ENCODE measurements at places on chromosomes 2 and 18.

DNA sequence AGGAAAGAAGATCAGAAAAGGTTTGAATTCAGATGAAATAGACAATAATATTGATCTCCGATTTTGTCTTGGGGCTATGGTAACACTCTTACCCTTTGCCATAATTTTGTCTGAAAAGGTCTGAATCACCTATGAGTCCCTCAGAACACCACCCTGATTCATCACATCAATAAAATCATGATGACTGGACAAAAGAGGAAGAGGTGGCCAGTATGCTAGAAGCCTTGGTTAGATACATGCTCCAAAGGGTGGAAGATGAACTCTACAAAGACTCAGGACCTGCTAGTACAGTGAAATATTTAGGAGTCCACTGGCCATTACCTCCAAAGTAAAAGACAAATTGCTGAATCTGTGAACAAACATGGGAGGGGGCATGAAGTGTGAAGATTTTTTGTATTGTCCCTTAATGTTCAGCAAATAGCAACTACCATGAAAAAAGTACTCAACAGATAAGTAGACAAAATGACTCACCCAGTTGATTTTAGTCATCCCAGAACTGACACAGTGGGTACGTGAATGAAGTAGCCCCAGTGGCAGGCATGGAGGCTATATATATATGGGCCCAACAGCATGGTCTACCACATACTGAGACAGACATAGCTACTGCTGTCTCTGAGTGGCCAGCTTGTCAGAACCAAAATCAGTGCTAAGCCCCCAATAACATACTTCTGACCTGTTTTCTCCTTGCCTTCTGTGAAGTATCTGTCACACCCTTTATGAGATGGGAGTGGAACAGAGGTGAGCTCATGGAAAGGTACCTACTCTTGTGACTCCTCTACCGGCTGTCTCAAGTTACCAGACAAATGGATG, 36.5 kb upstream of the GLS start:
- DNase-seq, result no peak

DNA sequence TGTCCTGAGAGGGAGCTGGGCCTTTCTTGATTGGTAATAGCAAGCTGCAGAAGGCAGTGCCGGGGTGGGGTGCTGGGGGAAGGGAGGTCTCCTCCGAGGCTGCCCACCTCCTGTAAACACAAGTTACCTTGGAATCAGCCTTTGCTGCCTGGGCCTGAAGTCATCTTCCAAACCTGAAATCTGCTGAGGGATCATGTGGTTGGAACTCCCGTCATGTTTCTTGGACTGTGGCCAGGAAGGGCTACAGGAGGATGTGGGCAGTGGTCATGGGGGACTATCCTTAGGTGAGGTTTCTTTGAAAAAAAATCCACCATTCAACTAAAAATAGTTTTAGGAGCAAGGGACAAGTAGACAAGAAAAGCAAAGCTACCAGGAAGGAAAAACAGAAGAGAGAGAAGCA, 74.2 kb downstream of the CDK15 start:
- DNase-seq, result no peak

GRCh38 chr2:117359266-117359914, 455.1 kb upstream of the DDX18 start:
- no peak for DNase-seq

- no peak for DNase-seq
Observed at GRCh38 chr2:102049756-102050443, 58.1 kb downstream of the IL1R2 start.

DNA sequence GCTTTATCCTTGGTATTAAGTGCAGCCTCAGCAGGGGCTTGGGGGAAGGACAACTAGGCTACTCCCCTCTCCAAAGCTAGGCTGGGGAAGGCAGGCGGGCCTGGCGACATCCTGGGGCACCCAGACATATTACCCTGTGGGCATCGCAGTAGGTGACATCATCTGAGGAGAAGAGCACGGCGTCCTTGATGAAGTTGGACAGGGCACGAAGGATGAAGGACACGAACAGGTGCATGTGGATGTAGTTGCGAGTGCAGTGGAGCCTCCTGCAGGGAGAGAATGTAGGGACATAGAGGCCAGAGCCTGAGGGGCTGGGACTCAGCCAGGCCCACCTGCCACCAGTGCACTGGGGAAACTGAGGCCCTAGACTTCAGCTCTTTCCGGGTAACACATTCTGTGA, 32.3 kb downstream of the TMEM37 start:
- no peak for DNase-seq

DNA sequence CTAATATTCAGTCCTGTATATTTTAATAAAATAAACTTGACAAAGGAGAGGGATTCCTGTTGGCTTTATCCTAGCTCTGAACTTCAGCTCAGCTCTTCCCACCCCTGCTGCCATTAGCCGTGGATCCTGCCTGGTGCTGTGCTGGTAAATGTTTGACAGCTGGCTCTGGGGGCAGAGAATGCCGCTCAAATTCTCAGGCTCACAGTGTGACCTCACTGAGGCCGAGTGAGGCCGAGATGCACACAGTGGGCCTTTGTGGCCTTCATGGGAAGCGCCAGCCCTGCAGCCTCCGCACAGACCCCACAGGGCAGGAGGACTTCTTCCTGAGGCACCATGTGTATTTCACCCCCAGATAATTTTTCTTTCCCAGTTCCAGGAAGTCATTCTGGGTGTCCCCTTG, 16.5 kb upstream of the FAHD2A start:
- no peak for DNase-seq

- DNase-seq, result no peak
Observed at GRCh38 chr2:102004581-102004980, 12.8 kb downstream of the IL1R2 start.

DNA sequence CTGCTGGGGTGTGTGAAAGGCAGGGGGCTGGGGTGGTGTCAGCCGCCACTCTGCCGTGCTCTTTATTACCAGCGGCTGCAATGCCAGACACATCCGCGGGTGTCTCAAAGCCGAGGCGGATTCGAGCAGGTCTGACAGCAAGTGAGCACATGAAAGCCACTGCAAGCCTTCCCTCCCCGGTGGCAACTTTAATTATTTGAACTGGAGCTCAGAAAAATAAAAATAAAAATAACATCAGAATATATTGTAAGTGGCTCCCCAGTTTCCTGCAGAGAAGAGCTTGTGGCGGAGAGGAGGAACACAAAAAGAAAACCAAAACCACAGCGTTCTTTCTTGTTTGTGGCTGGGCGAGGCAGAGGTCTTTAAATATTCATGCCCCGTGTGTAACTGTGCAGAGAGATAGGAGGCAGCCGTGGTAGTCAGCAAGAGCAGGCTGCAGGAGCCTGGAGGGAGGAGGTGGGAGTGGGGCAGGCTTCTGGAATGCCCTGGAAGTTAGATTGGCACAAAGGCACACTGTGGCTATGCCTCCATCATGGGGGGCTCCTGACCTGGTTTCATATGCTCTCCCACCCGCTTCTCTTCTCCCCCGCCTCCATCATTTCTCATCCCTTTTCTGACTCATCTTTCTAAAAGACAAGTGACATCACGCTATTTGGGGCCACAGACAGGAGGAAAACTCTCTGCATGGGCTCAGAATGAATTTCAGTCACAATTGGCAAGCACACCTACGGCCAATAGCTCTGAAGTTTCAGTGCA, 199.8 kb downstream of the CLIP4 start:
- DNase-seq, result peak; percentile 49

DNA sequence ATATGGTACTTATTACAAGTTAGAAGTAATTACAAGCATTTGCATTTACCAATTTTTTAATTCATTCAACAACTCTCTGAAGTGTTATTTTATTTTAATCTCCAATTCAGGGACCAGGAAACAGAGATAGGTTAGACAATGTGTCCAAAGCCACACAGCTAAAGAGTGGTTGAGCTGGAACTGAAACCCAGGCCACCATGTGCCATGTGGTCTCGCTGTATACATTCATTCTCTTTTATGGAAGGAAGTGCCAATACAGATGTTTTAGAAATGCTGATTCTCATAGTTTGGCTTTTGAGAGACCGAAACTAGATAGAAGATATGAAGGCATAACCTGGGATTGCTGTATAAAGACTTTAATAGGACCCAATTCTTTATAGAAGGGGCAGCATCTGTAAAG, 684.6 kb upstream of the ID2 start:
- DNase-seq, result no peak

GRCh38 chr2:155026651-155027174, 328.2 kb downstream of the KCNJ3 start:
- no peak for DNase-seq
